Fibroblast of lung (primary cell): ENCODE measurements at places on chromosomes 12 and 14. TPM values are rescaled to one million over a fixed set of nuclear protein-coding genes. Genes with fewer than 3 reads are reported as not detected.

Gene RESF1
- total RNA-seq: 12.7 and 15.9 TPM in 2 replicates

Gene PLEKHH1
- 0.33 and 0.77 TPM in 2 replicates for total RNA-seq

GRCh38 chr12:14417715-14418114 lies 52.2 kb downstream of the ATF7IP start:
- DNase-seq: peak; percentile 94

DNA sequence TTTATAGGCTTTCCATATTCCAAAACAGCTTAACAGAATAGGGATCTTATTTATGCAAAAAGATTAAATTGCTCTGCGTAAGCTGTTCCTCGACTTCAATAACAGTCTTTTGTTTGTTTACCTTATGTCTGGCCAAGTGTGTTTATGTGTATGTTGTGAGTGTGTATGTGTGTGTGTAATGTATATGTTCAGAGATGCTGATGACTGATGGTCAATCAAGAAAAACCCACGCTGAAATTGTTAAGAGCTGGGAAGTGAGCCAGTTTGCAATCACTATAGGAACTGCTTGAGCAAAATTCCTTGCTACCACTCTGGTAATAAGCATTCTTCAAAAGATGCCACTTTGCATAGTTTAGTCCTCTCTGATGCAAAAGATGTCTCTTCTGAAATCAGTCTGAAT lies 59.6 kb downstream of the PRKD1 start:
- DNase-seq: peak; percentile 50

GRCh38 chr12:109952160-109952858 lies 43.9 kb downstream of the GIT2 start:
- no peak for DNase-seq

DNA sequence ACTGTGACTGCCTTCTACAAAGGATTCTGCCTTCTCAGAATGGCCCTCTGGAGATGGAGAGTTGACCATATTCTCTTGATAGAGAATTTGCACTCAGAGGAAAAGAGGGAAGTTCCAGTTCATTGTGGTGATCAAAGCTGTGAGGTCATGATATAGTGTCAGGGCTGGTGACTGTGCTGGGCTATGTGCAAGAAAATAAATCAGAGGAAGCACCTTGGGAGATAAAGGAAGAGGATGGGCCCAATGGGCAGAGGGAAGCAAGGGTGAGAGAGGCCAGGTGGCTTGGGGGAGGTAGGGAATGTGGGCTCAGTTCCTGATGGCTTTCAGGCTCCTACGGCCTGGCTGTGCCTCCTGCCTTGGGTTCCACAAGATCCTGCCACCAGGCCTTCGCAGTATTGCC lies 145.8 kb downstream of the SLC8A3 start:
- DNase-seq: no peak

DNA sequence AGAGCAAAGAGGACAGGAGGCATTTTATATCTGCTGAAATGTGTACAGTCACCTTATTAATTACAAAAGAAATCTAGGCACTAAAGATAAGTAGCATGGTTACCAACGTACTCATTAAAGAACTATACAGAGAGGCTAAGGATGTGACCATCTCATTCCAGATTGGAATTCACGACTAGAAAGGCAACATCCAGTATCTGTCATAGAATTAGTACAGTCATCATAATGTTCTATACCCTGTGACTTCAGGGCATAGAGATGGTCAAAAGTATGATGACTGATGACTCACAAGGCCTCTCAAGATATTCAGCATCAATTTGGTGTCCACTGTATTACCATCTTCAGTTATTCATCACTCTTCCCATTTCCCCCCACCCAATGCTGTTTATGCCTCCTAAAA lies 144.0 kb upstream of the PLEKHG7 start:
- DNase-seq: no peak

Gene HNF1A
- total RNA-seq: not detected in 2 replicates

DNA sequence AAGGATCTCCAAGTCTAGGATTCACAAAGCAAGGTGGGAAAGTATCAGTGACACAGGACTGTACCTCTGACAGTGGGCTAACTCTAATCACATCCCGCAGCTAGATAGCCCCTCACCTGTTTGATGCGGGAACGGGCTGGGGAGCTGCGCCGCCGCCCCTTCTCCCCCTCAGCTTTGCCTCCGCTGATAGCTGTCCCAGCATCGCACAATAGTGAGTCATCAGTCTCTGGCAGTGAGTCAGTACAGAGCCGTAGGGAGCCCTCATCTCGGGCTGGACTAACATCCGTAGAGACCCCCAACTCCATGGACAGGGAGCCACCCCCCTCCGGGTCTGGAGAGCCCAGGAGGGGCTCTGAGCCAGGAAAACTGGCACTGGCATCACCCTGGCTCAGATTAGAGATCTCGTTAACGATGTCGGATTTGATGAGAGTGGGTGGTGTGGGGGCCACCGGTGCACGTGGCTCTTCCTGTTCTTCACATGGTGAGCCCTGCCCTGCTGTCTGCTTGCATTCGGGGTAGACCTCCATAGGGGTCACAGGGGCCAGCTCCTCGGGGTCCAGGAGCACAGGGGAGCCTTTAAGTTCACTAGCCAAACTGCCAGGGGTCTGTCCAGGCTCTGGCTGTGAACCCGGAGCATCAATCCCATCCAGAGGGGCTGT lies 10.9 kb downstream of the KMT2D start:
- peak; percentile 79 for DNase-seq

DNA sequence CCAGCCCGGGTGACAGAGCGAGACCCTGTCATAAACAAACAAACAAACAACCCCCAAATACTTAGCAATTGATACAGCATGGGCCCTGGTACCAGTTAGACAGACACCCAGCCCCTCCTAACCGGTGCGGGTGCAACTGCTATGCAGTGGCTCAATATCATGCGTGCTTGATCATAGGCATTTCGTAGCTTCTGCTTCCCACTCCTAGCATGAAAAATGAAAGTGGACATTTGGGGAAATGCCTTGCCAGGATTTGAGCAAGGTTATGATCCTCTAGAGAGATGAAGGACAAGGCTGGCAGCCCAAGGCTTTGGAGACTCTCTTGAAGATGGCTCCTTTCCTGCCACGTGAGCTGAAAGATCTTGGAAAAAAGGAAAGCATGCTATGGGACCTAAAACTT lies 13.7 kb downstream of the FGF6 start:
- DNase-seq: no peak

DNA sequence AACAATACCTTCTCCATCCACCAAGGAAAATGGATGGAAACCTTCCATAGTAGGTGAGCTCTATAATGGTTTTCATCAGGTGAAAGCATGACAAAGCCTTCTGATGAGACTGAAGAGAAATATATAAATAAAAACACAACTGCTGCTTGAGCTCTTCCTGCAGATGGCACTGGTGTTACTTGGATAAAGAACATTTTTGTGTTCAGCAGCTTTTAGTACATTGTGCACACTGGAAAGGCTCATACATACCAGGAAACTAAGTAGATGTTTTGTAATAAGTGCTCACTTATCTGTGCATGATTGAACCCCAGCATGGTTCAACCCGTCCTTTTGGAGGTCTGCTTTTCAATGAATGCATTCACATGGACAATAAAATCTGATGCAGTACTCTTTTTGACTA lies 357.3 kb upstream of the MIS18BP1 start:
- peak; percentile 1 for DNase-seq

Gene SERPINA4
- total RNA-seq: not detected in 2 replicates

Gene MANSC4
- total RNA-seq: 0.17 TPM in 1 of 2 replicates, not detected in the other

Gene FAM186B
- 0.33 and 0.51 TPM in 2 replicates for total RNA-seq

- no peak for DNase-seq
Observed at GRCh38 chr14:20556500-20557211, 4.2 kb downstream of the RNASE9 start.

DNA sequence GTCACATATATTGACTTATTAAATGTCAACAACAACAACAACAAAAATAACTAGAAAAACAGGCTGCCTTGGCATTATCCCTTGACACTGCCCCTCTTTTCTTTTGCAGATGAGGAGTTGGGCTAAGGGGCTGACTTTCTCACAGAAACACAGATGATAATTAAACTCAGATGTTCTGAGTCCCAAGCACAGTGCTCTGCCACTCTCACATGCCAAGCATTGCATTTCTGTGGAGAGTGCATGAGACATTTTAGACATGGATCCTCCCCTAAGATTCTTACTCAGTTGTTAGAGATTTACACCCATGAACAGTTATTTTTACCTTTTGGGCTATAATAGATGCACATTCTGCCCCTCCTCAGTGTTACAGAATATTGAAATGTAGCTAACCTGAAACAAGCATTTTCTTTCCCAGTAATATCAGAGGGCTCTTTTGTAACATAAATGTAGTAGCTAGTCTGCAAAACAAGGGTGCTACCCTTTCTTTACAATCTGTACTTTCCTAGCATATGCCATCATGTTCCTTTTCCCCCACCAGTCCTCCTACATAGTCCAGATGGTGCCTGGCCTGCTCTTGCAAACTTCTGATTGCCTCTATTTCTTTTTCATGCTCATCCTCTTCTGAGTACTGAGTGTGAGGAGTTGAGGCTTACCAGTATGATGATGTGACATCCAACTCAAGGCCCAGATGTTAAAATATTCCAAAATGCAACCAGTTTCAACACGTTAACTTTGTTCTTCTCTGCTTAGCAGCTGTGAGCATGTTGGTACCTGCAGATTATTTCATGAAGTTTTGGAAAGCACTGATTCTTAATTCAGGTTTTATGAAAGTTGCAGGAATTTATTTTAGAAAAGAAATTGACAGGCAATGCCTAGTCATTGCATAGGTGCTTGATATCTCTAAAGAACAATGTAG lies 125.0 kb upstream of the ATP2B1 start:
- DNase-seq: no peak

DNA sequence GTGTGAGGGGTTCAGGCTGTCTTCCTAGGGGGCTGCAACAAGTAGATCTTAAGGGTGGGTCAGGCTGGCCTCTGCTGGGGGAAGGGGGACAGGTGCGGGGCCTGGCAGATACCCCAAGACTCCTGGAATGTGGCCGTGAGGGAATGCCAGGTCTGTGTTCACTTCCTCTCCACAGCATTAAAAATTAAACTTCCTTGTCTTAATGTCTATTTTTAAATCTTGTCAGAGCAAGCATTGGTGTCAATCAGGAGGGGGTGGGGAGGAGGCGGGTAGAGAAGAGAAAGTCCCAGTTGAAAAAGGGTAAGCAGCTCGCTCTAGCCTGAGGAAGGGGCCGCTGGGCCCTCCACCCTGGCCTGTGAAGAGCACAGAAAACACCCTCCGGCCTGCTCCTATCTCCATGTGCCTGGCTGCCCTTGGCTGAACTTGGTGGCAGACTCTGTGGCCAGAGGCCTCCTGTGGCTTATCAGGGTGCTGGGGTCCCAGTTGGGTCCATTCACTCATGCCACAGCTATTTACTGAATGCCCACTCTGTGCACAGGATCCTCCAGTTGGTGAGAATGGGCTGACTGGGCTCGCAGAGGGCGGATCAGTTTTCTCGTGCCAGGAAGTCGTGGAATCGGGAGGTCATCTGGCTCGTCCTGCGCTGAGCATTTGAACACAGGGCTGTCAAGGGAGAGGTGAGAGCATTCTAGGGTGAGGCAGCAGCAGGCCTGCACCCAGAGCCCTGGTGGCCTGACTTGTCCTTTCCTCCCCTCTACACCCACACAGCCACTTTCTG lies 128.8 kb downstream of the TSPAN9 start:
- DNase-seq: no peak

- DNase-seq: no peak
Observed at GRCh38 chr14:101083564-101084435, 180.3 kb upstream of the RTL1 start.

Gene ACYP1
- 7.4 and 14.5 TPM in 2 replicates for total RNA-seq

DNA sequence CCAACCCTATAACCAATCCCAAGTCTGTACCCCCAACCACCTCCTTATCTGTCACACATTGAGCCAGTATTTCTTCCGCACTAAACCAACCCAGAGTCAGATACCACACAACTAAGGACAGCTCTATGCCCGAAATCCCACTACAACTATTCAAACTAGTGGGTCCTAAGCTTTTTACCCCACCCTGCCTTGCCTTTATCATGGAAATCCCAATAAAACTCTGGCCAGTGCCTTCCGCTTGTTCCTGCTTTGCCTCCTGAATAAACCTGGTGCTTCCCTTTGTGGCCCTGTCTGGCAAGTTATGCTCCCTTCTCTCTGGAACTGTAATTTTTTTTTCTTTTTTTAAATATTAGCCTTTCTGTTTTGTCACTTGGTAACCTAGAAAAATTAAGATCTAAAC lies 493.3 kb upstream of the SYT1 start:
- DNase-seq: no peak

DNA sequence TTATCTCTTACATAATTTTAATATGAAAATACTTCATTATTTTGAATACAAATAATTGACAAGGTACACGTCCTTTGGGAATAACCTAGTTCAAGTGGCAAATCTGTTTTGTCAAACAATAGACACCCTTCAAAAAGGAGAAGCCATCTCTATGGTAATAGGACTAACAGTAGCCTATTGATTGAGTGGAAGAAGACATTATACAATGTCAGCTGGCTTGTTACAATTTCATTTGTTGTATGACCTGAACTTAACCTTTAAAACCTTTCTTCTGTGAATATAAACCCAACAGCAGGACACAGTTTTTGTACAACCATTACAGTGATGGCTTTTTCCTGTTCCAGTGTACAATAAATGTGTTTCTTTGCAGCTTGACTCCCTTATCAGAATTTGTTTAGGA lies 8.1 kb downstream of the TMEM260 start:
- no peak for DNase-seq

- no peak for DNase-seq
Observed at GRCh38 chr14:100862793-100863192, 36.9 kb downstream of the MEG3 start.
